CD8-positive, alpha-beta memory T cell (primary cell): ENCODE measurements at places on chromosomes 11 and 22. TPM values are rescaled to one million over a fixed set of nuclear protein-coding genes. Genes with fewer than 3 reads are reported as not detected.
A peak's percentile ranks its signal among the peaks of the same experiment; 100 is the strongest.

- DNase-seq: no peak
Observed at GRCh38 chr11:31651208-31651607, 141.6 kb downstream of the ELP4 start.

DNA sequence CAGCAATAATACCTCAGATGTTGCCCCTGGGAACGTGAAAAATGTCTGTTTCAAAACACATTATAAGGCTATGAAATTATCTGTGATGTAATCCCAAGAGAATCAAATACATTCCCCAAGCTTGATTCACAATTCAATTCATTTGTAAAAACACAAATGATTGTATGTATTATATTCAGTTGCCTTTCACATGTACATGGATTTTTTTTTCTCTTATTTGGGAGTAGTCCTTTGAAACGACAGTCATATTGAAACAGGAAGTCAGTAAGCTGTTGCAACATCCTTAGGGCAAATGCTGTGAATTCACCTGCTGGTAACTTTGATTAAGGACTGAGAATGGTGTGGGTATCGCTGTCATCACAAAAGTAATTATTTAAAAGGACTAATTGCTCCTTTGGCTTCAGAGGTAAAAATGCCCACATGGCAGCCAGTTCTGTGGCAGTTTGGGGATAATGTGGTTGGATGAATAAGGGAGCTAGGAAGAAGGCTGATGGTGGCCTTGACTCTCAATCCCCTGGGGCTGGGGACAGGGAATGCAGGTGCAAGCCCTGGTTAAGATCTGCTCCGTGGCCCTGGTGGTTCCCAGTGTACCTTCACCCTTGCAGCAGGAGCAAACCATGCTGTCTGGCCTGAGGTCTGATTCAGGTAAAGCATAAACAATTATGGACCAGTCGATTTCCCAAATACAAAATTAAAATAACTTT, 13.2 kb downstream of the EHF start:
- no peak for DNase-seq

- no peak for DNase-seq
Observed at GRCh38 chr11:113446112-113446511, 29.1 kb downstream of the DRD2 start.

DNA sequence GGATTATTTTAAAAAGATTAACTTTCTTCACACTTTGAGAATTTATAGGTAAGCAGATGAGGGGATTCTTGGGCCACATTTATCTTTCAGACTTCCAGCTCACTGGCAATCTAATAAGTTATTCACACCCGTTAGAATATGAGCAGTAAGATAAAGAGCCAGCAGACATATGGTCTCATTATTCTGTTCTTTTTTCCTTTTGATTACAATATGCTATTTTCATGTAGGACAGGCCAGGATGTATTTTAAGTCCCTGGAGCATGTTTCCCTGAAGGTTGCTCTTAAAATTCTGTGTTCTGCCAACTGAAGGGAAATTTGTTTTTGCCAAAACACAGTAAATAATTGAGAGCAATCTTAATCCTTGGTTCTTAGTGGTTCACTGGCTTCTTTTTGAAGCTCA, 22.2 kb downstream of the PDHX start:
- no peak for DNase-seq

DNA sequence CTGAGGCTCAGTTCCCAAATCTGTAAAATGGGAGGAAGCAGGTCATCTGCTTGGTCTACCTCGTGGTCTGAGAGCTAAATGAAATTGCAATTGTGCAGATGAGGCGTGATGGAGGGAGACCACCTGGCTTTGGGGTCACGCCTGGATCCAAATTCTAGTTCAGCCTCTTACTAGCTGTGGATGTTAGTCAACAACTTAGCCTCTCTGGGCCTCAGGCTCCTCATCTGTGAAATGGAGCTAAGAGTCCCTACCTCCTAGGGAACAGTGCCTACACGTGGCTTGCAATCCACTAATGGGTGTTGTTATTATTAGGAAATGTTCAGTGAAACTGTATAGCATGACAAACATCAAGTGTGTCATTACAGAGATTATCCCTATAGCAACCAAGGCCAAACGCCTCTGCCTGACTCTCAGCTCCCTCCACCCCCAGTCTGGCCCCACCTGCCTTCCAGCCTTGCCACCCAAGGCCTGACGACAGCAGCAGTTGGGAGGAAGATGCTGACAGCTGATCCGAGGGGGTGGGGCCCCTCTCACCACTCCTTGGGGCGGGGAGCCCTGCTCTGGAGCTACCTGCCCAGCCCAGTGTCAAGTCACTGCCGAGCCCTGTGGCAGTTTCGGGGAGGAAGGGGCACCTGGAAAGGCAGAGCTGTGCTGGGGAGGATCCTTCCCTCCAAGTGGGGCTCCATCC, 1.7 kb upstream of the RHOD start:
- no peak for DNase-seq

GRCh38 chr11:18347471-18348125, 25.2 kb downstream of the GTF2H1 start:
- DNase-seq: no peak

DNA sequence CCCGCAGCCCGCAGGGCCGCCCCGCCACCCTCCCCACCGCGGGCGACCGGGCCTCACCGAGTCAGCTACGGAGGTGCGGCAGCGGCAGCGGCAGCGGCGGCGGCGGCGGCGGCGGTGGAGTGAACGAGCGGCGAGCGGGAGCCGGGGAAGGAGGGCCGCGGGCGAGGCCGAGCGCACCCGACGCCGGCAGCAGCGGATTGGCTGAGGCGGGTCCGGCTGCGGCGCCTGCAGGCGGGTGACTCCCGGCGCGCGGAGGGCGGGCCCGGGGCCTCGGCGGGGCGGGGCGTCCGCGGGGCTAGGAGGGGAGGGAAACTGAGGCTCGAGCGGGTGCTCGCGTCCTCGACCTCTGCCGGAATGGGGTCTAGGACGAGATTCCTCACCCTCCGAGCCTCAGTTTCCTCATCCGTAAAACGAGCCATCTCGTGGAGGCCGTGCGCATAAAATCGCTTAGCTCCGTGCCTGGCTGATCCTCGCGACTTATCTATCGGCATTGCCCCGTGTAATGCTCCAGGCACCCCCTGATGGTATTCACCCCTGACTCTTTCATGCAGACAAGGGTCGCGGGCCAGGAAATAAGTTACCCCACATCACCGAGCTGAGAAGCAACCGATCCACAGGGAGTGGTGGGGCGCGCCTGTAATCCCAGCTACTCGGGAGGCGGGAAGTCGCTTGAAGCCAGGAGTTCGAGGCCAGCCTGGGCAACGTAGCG, at the start of gene CPT1A:
TSS of gene CPT1A (minus strand) at position 199 of the 709 bp plus-strand sequence. CDS start 26,442 bp downstream, outside the sequence.
- peak; percentile 69 for DNase-seq

DNA sequence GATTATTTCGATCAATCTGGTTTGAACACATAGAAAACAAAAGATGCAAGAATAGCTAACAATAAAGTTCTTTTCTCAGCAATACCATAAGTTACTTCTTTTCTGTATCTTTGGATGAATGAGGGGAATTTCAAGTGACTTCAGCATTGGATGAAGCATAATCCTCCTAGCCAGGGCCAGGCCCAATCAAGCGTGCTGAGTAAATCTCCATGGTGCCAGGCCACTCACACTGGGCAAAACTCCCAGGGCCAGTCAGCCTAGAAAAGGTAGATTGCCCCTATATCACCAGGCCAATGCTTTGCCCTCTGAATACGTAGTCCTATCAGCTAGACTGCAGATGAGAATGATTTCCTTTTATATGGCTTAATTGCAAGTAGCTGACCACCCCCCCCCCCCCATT, 6.0 kb downstream of the CNTF start:
- DNase-seq: no peak

DNA sequence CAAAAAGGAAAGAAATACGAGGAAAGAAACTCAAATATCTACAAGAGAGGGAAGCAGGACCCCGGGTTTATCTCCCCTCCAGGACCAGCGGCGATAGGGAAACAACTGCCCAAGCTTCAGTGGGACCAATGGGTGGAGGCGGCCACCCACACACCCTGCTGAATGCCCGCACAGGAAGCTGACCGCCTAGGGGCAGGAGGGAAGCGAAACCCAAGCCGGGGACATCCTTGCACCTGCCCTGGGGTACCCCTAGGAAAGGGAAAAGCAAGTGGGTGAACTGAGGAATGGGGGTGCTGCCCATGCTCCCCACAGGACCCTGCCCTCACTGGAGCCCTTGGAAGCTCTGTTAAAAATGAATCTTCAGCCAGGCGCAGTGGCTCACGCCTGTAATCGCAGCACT, 27.6 kb upstream of the HMOX1 start:
- DNase-seq: no peak

Gene UBASH3B
- total RNA-seq: 34.6 TPM

Gene FXYD6
- not detected for total RNA-seq

Gene PTPRCAP
- total RNA-seq: 163 TPM

Gene MMP27
- not detected for total RNA-seq

Gene LARGE2
- 2.6 TPM for total RNA-seq

Gene CD59
- total RNA-seq: 28.0 TPM
